ENCODE measurements at places on chromosomes 5 and 9.

DNA sequence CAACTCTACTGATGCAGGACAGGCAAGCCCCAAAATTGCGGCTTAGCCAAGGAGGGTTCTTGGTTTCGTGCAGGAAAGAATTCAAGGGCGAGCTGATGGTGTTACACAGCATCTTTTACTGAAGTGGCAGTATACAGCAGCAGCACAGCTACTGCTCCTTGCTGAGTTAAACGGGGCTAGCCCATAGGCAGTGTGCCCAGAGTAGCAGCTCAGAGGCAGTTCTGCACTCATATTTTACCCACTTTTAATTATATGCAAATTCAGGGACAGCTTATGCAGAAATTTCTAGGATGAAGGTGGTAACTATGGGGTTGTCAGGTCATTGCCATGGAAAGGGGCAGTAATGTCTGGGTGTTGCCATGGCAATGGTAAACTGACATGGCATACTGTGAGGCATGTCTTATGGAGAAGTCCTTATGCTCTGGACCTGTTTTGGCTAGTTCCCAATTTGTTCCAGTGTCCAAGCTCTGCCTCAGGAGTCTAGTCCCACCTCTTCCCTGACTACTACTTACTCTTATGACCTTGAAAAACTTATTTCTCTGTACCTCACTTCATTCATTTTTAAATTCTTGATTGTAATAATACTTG, 2.0 kb upstream of the SPINK9 start:
- DNase-seq, result no peak

- no peak for DNase-seq
Observed at GRCh38 chr5:67437905-67438845, 241.6 kb upstream of the CD180 start.

DNA sequence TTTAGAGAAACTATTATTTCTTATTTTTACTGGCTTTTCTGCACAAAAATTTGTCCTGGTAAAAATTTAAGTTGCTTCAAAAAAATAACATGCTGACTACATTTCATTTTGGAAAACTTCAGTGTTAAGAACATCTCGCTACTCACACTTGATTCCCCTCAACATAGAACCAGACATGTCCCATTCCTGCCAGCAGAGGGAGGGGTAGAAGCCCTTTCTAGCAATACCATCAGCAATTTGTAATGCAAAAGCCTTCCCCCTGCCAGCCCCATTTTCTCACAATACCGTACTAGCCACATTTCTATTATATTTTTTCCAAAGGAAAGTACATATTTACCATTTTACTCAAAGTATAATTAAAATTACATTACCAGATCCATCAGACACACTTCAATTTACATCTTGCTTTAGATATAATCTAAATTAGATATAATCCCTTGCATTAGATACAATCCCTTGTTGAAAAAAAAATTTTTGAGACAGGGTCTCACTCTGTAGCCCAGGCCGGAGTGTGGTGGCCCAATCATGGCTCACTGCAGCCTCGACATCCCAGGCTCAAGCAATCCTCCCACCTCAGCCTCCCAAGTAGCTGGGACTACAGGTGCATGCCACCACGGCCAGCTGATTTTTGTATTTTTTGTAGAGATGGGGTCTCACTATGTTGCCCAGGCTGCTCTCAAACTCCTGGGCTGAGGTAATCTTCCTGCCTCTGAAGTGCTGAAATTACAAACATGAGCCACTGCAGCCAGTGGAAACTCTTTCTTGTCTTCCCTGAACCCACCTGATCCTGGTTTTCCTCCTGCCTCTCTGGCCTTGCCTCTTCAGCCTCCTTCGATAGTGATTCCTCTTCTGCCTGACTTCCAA, 39.6 kb upstream of the IDNK start:
- DNase-seq, result peak; percentile 35

GRCh38 chr5:137497396-137498290, 1.5 kb downstream of the SPOCK1 start:
- no peak for DNase-seq

GRCh38 chr9:136926749-136927148, 17.8 kb downstream of the FBXW5 start:
- DNase-seq, result no peak

DNA sequence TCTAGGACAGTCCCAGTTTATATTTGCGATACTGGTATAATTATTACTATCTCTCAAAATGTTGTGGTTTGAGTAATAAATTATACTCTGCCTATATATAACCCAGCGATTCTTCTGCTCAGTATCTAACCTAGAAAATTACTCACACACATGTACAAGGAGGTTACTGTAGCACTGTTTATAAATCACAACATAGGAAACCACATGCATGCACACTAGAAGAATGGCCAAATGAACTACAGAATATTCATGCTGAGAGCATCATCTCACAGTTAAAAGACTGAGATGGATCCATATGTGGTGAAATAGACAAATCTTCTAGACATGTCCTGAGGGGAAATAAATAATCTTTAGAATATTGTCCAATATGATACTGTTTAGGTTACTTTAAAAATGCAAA, 62.1 kb downstream of the INSYN2B start:
- no peak for DNase-seq

GRCh38 chr5:146722361-146722779, 156.2 kb downstream of the PPP2R2B start:
- DNase-seq, result no peak

GRCh38 chr9:135982499-135983207, 21.5 kb upstream of the UBAC1 start:
- DNase-seq, result no peak

GRCh38 chr5:10307206-10308148, at the start of gene CMBL:
Gene CMBL, minus strand, starts transcription at chr5:10307902. Its CDS starts 17,140 bp downstream, at chr5:10290762.
- DNase-seq, result no peak

Measured in fibroblast of the conjunctiva (primary cell).